Erythroblast (primary cell): ENCODE measurements at places on chromosomes 1 and 21.

DNA sequence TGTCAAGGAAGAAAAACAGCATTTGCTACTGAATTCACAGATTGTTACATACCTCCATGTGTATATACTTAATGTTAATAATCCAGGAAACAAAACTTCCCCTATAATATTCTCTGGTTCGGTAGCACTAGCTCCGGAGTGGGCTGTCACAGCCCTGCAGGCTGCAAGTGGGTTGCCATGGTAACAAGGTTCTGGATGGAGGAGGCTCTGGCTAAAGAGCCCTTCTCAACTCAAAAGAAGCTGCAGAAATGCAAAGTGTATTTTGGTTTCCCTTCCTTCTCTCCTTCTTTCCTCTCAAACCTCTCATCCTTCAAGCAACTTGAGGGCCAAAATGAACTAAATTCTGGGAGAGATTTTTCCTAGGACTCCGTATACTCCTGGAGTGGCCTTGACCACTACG lies 45.2 kb downstream of the ASTN1 start:
- no peak for DNase-seq

- no peak for DNase-seq
Measured at GRCh38 chr1:224676551-224676950, 60.4 kb downstream of the CNIH3 start.

DNA sequence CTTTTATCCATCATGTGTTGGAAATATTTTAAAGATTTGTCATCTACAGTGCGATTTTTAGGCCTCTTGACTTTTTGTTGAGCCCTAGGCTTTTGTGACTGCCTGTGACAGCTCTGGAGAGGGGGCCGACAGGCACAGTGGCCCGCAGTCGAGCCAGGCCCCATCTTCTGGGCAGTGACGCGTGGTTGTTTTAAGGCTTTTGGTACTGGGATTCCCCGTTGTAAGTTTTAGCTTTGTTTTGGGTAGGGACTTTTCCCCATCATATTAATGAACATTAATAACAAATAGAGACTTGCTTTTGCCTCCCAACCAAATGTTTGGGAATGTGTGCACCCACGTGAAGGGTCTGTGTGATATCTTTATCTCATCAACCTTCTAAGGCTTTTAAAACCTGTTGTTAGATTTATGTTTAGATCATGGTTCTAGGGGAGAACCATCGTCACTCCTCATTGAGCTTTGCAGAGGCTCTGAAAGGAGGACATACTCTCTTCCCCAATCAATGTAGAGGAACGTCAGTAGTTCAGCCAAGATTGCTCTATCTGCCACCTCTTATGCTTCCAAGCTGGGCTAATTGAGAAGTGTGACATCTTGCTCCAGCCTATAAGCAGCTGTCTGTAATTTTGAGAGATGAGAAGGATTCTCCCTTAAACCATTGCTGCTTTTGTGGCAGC lies 34.6 kb downstream of the MAPKAPK2 start:
- no peak for DNase-seq

GRCh38 chr1:162561616-162562469 lies at the start of gene UAP1:
UAP1 (plus strand) TSS chr1:162561722; CDS start chr1:162566069, 4,347 bp downstream.
- DNase-seq = peak; percentile 82

DNA sequence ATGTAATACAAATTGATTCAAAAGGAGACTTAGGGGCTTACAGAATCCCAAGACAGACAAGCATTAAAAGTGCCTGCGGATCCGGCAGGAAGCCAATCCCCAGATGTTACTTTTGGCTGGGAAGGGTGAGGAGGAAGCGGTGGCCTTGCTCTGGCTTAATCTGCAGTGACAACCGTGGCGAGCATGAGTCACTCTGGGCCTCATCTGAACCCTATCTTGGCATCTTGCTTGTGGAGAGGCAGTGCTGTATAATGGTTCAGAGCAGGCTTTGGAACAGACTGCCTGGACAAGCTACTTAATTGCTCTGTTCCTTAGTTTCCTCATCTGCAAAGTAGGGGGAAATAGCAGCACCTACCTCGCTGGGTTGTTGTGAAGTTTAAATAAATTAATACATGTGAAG lies 74.1 kb downstream of the XCL2 start:
- peak; percentile 78 for DNase-seq

DNA sequence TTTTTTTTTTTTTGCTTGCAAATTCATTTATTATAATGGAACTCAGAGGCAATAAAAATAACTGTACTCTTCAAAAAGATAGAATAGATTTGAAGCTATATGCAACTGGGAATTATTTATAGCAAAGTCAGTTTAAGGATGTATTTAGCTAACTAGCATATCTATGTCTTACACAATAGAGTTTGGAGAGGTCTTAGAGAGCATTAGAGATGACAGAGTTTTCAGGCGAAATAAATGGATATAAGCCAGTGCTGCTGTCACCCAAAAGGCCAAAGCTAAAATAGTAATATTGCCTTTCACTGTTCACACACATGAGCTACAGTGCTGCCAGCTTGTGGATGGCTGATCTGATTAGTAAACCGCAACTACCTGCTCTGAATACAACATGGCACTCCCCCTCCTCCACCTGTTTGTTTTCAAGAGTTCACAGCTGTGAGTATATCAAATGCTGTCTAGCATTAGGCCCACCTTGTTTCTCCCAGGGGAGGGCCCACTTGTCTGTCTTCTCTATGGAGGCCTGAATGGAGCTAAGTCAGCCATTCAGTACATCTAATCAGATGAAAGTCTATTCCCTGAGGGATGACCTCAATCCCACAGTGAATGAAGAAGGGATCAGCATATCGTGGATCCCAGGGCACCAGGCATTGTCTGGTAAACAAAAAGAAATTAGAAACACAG lies 25.2 kb upstream of the SSX2IP start:
- DNase-seq = no peak

DNA sequence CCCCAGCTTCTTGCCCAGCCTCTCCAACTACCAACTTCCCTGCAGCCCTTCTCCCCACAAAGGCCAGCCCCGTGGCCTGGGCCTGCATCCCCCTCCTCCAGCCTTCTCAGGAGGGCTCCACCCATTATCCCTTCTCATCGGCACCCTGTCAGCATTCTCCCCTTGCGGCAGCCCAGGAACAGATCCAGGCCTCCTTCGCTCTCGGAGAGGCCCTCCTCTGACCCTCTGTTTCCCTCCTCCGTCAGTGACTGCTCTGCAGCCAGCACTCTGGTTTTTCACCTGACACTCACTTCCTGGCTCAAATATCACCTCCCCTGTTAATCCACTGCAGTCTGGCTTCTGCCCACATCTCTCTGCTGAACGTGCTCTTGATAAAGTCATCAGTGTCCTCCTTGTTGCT lies 17.5 kb downstream of the ADGRB2 start:
- no peak for DNase-seq

- no peak for DNase-seq
Measured at GRCh38 chr1:182493063-182493462, 43.1 kb downstream of the RGSL1 start.
